ENCODE measurements at places on chromosomes 16 and 17.
A peak's percentile ranks its signal among the peaks of the same experiment; 100 is the strongest.

- no peak for DNase-seq
Measured at GRCh38 chr16:732936-733335, 6.0 kb downstream of the HAGHL start.

DNA sequence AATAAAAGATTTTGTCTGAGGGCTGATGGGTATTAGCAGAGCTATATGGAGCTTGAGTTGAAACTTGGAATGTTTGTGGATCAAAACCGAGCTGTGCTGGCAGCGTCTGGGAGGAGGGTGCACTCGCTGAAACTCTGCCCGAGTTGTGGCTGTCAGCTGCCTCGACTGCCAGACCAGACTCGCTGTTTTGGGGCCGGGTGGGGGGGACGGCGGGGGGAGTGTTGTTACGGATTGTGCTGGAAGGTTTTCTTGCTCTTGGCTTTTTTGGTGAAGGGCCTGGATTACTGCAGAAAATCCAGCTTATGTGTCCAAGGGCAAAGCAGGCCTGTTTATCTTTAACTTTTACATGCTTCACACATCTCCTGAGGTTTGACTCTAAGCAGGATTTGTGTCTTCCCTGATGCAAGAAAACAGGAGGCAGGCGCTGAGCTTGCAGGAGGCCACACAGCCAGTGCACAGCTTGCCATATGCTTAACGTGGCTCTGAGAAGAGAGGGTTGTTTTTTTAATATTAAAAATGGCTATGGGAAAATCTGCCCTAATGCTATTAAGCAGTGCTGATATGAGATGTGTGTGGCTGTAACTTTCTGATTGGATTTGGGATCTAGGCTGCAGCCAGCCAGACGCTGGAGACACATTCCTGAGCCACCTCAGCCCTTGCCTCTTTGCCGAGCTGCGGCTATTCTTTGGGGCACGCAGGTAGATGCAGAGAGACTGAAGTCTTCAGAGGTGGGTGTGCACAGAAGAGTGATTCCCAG lies 20.5 kb upstream of the RPTOR start:
- DNase-seq = no peak

GRCh38 chr17:44557651-44558285 lies 484 bp downstream of the FZD2 start:
- no peak for DNase-seq

DNA sequence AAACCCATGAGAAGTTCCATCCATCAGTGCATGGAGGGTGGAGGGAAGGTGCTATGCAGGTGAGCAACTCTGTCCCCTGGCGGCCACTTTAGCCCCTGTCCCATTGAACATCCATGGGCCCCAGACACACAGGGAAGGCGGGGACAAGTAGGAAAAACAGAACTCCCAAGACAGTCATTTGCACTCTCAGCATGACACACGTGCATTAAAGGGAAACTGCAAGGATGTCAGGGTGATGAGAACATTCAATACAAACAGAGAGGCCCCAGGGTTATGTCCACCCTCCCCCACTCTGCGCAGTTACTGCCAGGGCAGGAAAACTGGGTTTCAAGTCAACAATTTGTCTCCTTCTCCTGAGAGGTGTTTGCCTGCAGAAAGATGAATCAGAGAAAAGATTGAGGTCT lies 44.0 kb upstream of the AKTIP start:
- no peak for DNase-seq

GRCh38 chr16:70421473-70422311 lies 17.2 kb downstream of the ST3GAL2 start:
- no peak for DNase-seq

- DNase-seq = no peak
Measured at GRCh38 chr16:9847146-9847545, 335.1 kb downstream of the GRIN2A start.

GRCh38 chr16:69031877-69032301 lies 73.6 kb upstream of the HAS3 start:
- no peak for DNase-seq

- DNase-seq = no peak
Measured at GRCh38 chr17:40461732-40462342, 18.6 kb downstream of the IGFBP4 start.

GRCh38 chr16:89095491-89095951 lies 1.9 kb downstream of the ACSF3 start:
- no peak for DNase-seq

- DNase-seq = peak; percentile 59
Measured at GRCh38 chr17:80866050-80866793, 125.4 kb upstream of the CHMP6 start.

DNA sequence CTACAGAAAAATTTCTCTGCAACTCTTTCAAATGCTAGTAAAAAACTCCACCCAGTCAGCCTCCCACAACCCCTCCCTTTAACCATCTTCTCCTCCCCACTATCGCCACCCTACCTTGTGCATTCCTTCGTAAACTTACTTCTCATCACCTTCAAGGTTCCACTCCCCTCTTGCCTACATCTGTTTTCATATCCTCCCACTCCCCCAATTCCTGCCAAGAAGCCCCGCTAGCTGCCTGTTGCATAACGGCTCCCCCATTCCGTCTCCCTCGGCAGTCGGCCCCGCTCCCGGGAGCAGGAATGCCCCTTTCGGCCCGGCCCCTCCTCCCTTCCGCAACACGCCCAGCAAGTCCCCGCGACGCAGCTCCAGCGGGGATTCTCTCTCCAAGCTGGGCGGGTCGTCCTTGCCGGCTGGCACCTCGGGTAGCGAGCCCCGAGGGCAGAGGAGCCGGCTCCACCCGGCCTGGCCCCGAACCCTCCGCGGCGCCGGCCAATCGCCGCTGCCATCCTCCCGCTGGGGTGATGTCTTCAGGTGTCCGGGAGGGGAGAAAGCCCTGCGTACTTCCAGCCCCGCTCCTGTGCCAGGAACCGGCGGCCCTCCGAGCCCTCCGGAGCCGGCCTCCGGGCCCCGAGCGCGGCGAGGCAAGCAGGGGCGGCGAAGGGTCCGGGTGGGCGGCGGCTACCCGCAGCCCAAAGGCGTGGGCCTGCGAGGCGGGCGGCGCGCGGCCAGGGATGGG lies 1.5 kb downstream of the PHLPP2 start:
- DNase-seq = no peak

- DNase-seq = peak; percentile 50
Measured at GRCh38 chr16:66740533-66740932, 10.9 kb downstream of the DYNC1LI2 start.

DNA sequence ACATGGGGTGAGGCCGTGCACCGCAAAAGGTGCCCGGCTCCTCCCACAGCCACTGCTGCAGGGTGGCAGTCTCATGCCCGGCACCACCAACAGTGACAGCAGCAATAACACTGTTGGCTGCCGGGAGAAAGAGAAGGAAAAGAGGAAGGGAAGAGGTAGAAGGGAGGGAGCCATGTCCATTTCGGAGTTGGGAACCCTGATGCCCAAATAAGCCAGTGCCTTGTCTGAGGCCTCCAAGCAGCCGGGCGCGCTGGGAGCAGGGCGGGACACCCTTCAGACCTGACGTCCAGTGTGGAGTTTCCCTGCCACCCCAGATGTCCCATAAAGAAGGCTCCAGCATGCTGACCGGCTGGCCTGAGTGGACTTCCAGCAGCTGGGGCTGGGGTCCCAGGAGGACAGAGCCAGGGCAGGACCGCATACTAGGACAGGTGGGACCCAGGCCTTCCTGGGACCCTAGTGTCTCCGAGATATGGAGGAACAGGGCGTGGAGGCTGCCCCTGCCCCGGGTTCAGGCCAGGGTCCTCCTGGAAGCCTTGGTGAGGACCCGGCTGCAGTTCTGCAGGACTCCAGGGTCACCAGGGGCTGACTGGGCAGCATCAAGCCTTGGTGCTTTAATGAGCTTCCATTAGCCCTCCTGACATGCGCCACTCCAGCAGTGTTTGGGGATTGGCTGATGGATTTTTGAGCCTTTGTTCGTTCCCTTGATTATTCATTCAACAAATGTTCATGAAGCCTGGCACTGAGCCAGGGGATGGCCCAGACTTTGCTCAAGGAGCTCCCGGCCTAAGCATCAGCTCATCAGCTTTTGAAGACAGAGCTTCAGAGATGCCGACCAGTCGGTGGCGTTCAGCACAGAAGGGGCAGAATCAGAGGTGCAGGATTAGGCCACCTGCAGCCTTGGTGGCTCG lies 223.6 kb upstream of the CIBAR2 start:
- no peak for DNase-seq

DNA sequence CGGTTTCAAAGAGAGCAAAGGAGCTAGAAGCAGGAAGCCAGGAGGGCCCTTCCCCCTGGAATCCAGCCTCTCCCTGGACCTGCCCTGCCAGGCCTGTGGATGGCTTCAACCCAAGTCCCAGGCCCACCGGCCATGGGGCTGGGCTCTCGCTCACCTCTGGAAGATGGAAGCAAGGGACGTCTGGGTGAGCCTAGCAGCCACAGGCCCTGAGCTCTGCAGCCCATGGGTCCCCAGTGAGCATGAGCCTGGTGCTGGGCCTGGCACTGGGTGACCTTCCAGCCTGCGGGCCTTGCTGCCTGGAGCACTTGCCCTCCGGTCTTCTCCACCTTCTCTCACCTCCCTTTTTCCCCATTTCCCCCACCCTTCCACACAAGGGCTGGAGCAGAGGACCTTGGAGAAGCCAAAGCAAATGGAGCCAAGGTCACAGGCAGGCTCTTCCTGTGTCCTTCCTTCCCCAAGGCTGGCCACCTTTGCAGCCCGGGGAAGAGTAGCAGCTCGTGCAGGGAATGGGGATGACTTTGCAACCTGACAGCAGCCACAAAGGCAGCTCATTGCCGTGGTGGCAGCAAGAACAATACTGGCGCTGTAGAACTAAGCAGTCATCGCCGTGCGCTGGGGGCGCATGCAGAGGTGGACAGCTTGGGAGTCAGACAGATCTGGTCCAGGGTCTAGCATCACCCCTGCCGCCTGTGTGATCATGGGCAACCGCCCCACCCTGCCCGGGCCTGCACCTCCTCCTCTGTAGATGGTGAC lies 86.6 kb downstream of the AMFR start:
- no peak for DNase-seq

- DNase-seq = no peak
Measured at GRCh38 chr16:57092786-57093411, 516 bp downstream of the CPNE2 start.

GRCh38 chr16:85554889-85555718 lies 58.0 kb upstream of the GSE1 start:
- DNase-seq = no peak

DNA sequence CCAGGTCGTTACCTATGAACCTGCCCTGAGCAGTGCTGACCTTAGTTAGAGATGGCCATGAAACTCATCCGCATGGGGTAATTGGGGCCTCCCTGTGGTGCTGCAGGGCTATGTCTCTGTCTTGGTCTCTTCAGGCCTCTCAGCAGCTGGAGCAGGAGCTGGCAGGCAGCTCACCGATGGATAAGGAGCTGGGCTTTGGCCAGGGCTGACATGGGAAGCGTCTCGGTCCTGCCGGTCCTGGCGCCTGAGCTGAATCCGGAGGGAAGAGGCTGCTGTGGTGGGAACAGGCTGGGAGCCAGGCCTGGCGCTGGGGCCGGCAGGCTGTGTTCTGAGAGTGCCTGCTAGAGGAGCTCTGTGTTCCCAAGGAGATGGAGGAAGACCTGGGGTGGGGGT lies 10.1 kb downstream of the IL32 start:
- DNase-seq = no peak

GRCh38 chr16:1379304-1380076 lies 27.8 kb downstream of the GNPTG start:
- DNase-seq = no peak

- DNase-seq = no peak
Measured at GRCh38 chr16:87309620-87310525, 7.3 kb downstream of the C16orf95 start.

GRCh38 chr17:42835732-42836131 lies 2.5 kb downstream of the PSME3 start:
- no peak for DNase-seq

DNA sequence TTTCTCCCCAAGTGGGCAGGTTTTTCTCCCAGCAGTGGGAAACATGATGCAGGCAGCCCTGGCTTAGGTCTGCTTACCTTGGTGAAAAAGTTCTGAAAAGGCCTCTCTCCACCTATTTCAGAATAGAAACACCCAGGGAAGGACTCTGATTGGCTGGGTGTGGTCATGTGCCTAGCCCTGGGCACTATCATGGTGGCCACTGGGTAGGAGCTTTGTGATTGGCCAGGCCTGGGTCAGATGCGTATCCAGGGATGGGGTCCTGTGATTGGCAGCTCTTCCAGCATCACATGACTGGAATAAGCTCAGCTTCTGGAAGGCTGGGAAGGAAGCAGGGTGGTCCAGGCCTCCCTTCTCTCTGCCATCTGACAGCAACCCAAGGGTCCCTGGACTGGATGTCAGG lies 53.5 kb downstream of the ZDHHC7 start:
- DNase-seq = no peak

DNA sequence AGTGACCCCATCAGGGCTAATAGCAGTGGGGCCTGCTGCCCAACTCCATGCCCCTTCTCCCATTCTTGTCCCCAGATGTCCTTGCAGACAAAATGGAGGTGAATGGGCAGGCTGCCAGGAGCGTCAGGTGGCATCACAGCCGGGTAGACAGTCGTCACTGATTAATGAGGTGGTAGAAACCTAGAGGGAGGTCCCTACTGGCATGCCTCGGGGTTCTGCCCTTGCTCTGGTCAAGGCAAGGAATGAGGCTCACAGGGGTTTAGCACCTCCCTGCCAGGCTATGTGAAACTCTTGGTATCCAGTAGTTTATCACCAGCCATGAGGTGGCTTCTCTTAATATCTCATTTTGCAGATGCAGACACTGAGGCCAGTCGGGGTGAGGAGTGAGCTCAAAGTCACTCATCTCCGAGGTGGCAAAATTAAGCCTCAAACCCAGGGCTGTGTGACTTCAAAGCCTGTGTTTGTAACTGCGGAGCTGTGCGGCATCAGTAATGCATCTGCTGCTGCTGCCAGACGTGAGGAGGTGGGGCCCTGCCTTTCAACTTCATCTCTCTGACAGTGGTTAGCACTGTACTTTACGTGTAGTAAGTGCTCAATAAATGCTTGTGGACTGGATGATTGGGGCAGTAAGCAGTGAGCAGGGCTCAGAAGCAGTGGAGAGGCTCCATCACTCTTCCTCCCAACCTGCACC lies 21.3 kb downstream of the RAI1 start:
- no peak for DNase-seq

- no peak for DNase-seq
Measured at GRCh38 chr16:63323055-63323454, 1286.8 kb upstream of the CDH8 start.

- no peak for DNase-seq
Measured at GRCh38 chr16:2705351-2705750, 14.7 kb downstream of the PRSS27 start.

DNA sequence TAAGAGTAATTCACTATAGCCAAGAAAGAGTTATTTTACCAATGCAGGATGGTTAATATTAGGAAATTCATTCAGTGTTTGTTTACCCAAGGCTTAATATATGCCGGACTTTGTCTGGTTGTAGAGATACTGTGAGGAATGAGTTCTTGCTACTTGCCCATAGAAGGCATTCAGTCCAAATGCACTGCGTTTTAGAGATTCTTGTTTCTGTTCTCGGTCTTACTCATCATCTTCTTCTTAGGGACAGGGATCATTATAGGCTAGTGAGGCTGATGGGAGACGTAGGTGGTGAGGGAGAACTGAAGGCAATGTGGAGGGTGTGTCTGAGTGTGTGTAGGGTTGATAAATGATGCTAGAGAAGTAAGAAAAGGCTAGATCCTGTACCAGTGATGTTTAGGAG lies 90.7 kb downstream of the OR1D5 start:
- no peak for DNase-seq

GRCh38 chr17:62140836-62141235 lies 75.8 kb upstream of the MED13 start:
- no peak for DNase-seq

- no peak for DNase-seq
Measured at GRCh38 chr17:45719335-45720071, 64.6 kb upstream of the CRHR1 start.

- DNase-seq = no peak
Measured at GRCh38 chr17:76149214-76149613, 8.2 kb upstream of the FOXJ1 start.

GRCh38 chr16:23699100-23699499 lies 13.9 kb downstream of the ERN2 start:
- DNase-seq = no peak

Data from globus pallidus (tissue), 1 donor.